Astrocyte of the hippocampus (primary cell): ENCODE measurements at places on chromosomes 12 and 14.

DNA sequence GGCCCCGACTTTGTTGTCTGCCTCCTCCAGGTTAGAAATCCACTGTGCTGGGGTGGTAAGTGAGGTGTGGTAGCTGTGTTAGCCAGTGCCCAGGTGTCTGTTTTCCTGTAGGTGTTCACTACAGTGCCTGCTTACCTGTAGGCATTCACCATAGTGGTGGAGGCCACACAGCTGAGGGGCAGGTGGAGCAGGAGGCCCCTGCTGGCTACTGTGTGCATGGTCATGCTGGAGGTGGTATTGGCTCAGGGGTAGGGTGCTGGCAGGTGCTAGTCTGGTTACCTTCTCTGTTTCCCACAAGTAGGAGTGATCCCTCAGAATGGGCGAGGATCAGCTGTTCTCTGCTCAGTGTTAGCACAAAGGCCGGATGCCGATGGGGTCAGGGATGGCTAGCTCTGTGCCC lies 217.3 kb downstream of the SYT10 start:
- DNase-seq = no peak

DNA sequence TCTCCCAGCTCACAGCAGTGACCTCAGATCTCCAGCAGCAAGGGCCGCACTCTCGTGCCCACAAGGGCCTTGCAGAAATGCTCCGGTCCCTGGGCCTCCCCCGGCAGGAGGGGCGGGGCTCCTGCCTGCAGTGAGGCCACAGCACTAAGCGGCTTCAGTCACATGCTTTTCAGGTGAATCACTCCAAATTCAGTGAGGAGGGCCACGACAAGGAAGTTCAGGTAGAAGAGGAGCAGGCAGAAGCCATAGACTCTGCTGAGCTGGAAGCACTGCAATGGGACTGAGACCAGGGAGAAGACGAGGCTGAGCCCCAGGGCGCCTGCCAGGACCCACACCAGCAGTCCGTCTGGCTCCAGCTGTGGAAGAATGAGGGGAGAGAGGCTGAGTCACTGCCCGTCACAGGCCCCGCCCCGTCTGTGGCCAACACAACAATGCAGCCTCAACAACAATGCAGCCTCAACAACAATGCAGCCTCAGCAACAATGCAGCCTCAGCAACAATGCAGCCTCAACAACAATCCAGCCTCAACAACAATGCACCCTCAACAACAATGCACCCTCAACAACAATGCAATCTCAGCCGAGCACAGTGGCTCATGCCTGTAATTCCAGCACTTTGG lies 35.2 kb downstream of the SLC8B1 start:
- DNase-seq = peak; percentile 92

- DNase-seq = peak; percentile 21
These were observed 15.1 kb upstream of the DRAM1 start for GRCh38 chr12:101862245-101862644.

DNA sequence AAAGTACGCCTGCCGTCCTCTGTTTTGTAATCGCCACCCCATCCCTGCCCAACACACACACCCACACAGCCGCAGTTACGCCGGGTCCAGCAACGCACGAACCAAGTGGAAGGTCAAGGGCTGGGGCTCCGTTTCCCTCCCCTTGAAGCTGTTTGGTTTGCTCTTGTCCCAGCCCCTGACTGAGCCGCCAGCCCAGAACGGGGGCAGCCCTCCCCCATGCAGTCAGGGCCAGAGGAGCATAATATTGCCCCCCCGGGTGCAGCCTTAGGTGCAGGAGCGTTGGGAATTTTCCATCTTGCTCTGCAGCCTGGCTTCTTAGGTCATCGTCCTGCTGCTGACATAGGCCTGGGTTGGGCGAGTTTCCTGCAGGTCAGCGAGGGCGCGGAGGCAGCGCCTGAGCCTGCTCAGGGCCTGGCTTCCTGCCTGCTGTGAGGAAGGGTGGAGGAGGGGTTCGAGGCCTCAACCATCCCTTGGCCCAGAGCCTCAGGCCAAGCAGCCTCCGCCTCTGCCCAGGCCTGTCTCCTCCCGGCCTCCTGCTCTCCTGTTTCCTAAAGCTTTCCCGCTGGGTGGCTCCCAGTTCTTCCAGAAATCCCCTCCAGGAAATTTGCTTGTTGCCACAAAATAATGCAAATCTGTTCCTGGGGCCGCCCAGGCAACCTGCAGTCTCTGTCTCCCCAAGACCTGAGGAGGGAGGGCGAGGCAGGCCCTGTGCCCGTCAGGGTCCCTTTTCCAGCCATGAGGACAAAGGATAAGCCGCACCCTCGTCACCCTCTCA lies 44.5 kb downstream of the PSMA6 start:
- DNase-seq = no peak

- DNase-seq = no peak
These were observed 610 bp downstream of the VSIG10 start for GRCh38 chr12:118103201-118103600.

- no peak for DNase-seq
These were observed 12.1 kb upstream of the OR6J1 start for GRCh38 chr14:22656226-22656625.

DNA sequence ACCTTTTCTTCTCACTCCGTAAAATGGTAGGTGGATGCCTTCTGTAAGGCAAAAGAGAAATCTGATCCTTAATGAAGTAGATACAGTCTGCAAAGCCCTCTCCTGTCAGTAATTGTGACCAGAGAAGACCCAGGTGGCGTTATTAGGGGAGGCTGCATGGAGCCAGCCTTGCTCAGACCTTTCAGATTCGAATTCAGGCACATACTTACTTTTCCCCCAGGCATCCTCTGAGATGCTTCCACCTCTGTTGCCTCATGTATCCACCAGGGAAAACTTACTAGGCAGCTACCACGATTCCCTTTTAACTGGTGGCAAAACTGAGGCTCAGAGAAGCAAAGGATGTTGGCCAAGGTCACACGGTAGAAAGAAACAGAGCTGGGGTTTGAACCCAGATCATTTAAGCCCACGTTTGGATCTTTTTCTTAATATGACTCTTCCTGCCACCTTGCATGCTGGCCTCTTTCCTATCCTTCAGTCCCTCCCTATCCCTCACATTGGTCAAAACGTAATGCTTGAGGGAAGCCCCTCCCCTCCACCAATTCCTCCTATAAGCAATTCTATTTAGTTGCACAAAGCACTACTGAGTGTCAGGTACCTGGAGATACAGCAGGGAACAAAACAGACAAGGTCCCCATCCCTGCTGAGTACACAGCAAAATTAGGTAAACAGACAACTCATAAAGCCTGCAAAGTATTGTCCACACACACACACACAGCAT lies 179.4 kb downstream of the KSR2 start:
- no peak for DNase-seq

DNA sequence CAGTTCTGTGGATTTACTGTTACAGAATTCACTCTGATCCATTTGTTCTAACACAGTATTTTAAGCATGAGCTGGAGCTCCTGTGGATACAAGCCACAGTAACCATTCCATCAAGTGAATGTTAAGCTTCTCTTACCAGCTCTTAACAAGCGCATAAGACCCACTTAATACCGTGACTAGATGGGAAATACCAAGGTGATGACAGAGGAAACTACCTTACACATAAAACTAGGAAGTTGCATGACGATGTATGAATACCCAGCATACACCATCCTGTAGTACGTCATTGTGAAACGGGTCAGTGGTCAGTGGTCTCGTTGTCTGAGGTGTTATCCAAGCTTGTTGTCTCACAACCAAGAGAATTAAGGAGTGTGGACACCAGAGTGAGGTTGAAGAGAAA lies 2.0 kb upstream of the GALC start:
- peak; percentile 7 for DNase-seq

DNA sequence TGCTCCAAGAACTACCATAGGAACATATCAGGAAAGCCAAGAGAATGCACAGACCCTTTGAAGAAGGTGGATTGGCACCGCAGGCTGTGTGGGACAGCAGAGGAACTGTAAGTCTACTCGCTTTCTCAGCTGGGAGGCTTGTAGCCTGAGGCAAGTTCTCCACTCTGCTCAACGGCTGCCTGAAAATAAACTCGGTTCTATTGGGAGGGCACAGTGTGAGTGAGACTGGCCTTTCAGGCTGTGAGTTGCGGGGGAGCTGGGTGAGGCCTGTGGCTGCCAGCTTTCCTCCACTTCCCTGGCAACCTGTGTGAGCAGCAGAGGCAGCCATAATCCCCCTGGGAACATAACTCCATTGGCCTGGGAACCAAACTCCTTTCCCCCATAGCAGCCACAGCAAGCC lies 132.1 kb downstream of the ANKS1B start:
- DNase-seq = no peak

DNA sequence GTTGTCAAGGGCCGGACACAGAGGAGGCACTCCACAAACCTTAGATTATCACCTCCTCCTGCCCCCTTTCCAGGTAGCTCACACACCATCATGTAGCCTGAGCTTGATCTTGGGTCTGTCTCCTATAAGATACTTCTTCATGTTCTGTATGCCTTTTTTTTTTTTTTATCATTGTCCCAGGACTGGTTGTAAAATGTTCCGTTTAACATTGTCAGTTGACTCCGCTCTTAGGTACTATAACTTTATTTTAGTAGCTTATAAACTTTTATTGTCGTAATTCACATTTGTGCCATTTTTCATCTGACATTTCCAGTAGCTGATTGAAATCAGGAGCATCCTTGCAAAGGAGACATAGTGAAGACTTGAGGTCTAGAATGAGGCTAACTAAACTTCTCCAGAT lies 79.9 kb downstream of the SLC15A5 start:
- DNase-seq = no peak

DNA sequence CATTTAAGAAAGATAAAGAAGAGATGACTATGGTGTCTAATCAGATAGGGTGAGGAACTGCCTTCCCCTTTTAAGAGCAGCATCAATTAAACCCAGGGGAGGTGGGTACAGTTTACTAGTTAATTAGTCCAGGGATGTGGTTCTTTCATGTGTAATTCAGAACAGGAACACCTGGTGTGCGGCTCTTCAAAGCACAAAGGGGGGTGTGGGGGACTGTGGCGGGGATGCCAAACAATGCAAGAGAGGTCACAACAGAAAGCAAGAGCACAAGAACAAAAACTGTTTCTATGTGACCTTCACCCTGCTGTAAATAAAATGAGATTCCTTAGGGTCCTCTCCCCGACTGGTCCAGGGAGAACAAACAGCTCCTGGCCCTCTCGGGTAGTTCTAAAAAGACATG lies 183.9 kb upstream of the SOX5 start:
- DNase-seq = peak; percentile 8

GRCh38 chr14:95765051-95765450 lies 51.1 kb upstream of the TCL1A start:
- DNase-seq = no peak

- DNase-seq = no peak
These were observed 36.8 kb downstream of the CCDC177 start for GRCh38 chr14:69537900-69538299.

DNA sequence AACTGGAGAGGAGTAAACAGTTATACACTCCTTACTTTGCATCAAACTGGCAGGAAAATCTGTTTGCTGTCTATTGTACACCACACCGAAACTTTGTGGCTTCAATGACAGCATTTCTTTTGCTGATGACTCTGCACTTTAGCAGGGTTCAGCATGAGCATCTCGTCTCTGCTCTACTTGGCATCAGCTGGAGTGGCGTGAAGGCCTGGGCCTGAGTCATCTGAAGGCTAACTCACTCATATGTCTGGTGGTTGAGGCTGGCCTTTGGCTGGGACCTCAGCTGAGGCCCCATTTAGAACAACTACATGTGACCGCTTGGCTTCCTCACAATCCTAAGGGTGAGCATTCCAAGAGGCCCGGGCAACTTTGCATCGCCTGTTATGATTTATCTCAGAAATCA lies 28.7 kb upstream of the REP15 start:
- peak; percentile 75 for DNase-seq

DNA sequence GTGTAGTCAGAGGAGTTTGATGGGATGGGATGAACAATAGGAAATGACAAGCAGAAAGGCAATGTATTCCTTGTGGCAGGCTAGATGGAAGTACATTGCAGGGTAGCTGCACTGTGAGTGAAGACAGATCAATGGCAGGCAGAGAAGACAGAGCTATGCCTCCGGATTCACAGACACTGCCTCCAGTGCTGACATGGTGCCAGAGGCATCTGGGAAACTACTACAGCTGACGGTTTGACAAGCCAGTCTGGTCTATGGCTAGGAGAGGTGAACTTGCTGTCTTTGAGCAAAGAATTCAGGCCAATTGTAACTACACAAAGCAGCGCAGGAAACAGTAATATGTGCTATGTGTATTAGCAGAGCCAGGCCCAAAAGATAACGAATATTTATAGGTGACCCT lies 193.5 kb downstream of the DIO2 start:
- no peak for DNase-seq

- peak; percentile 73 for DNase-seq
These were observed 3.0 kb downstream of the SDSL start for GRCh38 chr12:113424915-113425823.

- DNase-seq = no peak
These were observed 119.0 kb downstream of the RBM19 start for GRCh38 chr12:113846883-113847755.

DNA sequence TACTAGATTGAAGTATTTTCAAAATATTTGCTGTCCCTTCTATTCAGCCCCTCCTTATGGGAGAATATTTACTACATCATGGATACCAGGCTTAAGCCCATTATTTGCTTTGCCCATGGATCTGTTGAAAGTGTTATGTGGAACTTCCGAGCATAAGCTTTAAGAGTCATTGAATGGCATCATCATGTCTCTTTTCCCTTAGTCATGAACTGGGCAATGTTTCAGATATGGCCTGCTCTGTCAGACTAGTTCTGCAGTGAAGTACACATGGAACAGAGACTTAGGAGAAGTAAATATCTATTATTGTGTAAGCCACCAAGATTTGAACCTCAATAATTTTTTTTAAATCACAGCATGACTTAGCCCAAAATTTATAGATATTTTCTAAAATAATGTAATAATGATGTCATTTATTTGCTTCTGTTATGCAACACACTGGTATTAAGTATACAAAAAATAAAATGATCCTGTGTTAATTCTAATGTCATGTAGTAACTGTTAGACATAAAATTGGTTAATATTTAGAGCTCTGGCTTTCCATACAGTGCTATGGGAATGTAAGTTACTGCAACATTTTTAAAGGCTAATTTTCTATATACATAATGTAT lies 1097.3 kb downstream of the SLC16A7 start:
- DNase-seq = no peak

- DNase-seq = peak; percentile 55
These were observed 33.7 kb downstream of the RASSF8 start for GRCh38 chr12:25992026-25992782.

- no peak for DNase-seq
These were observed 34.6 kb upstream of the ACSM4 start for GRCh38 chr12:7269273-7269672.

GRCh38 chr14:23984891-23985602 lies 3.7 kb upstream of the DHRS4L2 start:
- DNase-seq = peak; percentile 24

- DNase-seq = no peak
These were observed 14.7 kb downstream of the PTCSC3 start for GRCh38 chr14:36161776-36162175.

DNA sequence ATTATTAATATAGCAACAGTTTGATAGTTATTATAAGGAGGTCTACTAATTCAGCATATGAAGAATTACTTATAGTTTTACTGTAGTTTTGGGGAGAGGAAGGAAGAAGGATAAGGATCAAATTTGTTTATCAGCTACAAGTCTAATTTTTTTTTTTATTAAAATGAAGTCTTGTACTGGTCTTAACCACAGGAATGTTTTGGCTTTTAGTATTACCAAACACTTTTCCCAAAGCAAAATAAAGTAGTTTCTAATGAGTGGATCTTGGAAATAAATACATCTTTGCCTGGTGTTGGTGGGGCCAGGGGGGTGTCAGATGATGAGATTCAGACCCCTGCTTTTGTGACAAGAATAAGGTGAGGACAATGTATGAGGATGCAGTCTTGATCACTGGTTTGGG lies 57.2 kb upstream of the ZDHHC17 start:
- DNase-seq = no peak
